CD4-positive, alpha-beta T cell treated with Interleukin-1 beta for 1 hour (primary cell): ENCODE measurements at places on chromosomes 2 and 18.
A peak's percentile ranks its signal among the peaks of the same experiment; 100 is the strongest.

DNA sequence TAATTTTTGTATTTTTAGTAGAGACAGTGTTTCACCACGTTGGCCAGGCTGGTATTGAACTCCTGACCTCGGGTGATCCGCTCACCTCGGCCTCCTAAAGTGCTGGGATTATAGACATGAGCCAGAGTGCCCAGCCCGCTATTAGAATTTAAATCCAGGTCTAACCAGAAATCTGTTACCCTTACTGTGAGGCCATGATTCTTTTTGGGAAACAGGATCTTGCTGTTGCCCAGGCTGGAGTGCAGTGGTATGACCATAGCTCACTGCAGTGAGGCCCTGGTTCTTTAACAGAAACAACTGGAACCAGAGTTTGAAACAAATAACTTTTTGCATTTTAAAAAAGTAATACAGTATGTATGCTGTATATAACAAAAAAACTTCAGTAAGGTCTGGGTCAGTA lies 75.7 kb downstream of the NOL10 start:
- DNase-seq: no peak

GRCh38 chr18:45920367-45920766 lies 46.8 kb downstream of the EPG5 start:
- no peak for DNase-seq

DNA sequence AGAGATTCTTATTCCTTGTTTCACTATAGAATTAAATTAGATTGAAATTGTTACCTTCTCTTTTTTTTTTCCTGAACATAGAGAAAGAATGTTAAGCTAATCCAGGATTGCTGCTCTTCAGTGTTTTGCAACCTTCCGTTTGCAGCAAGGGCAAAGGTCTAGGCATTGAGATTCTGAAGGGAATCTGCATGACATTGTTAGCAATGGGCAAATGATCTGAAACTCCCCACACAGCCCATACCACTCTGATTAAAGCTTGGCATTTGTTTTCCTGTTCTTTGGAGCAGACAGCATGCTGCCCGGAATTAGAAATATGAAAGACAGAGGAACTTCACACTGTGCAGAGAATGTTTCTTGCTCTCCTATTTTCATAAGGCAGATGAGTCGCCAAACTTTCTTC lies 551.8 kb downstream of the SOCS6 start:
- no peak for DNase-seq

- DNase-seq: no peak
Measured at GRCh38 chr2:148546270-148546669, 98.3 kb upstream of the EPC2 start.

DNA sequence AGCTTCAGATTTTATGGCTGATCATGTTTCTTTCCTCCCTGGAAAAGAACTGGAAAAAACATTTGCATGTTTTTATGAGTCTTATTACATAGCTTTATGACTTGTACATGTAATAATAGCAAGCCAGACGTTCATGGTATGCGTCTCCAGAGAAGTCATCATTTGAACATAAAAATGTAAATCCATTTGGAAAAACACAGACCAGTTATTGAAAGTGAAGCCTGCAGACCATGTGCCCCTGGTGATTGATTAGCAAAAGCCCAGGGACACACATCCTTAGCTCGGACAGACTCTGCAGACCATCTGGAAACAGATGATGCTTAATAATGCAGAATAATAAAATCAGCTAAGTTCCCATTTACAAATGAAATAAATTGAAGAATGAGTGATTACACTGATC lies 283.1 kb downstream of the TDRD15 start:
- no peak for DNase-seq

DNA sequence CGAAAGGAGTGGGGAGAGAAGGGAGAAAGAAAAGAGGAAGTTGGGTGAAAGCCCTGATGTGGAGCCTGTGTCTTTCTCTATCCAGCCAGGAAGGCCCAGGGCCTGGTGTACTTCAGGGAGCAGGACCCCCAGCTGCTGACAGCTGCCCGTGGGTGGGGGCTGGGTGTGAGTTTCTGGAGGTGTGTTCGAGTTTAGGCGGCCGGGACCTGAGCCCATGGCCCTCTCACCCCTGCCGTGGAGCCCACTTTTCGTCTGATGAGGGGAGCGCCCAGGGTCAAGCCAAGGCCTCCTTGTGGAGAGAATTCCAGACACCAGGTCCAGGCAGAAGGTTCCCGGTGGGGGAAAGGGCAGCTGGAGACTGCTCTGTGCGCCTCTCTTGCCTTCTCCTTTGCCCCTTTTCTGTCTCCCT lies 2.2 kb downstream of the SIX3 start:
- no peak for DNase-seq

DNA sequence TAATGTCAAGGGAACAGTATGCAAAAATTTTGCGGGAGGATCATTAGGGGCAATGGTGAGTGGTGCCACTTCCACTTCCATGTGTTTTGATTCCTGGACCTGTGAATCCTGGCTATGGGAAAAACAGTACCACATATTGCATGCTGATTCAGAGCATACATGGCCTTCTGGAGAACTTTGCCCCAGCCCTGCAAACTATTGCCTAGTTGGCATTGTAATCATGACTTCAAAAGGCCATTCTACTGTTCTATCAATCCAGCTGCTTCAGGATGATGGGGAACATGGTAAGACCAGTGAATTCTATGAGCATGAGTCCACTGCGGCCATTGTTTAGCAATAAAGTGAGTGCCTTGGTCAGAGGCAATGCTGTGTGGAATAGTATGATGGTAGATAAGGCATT lies 75.3 kb upstream of the ZC3H15 start:
- no peak for DNase-seq

GRCh38 chr2:240955306-240956170 lies 42.9 kb upstream of the SNED1 start:
- DNase-seq: no peak

GRCh38 chr2:238720232-238720672 lies 127.6 kb upstream of the TWIST2 start:
- DNase-seq: peak; percentile 12

GRCh38 chr2:75246441-75247167 lies 47.3 kb upstream of the TACR1 start:
- DNase-seq: no peak

DNA sequence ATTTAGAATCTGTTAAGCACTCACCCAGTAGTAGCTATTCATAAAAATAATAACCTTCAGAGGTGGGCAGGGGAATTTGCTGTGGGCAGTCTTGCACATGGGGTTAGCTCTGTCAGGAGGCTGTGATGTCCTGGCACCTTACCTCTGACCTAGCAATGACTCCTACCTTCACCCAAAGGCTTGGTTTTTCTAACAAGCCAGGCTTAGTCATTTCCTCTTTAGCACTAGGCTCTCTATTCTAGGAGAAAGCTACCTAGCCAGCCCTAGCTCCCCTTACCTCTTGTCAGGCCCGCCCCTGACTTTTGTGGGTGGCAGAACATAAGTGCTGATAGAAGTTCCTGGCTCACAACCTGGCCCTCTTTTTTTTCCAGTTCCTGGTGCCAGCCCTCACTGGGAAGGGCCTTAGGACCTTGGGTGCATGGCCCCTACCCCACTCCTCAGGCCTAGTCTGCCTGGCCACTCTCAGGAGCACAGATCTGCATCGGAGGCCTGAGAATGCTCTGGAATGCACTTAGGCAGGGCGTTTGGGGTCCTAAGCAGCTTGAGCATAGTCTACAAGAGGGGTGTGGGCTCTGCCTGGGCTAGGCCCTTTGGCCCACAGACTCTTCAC lies 17.7 kb downstream of the CPLX4 start:
- DNase-seq: no peak

DNA sequence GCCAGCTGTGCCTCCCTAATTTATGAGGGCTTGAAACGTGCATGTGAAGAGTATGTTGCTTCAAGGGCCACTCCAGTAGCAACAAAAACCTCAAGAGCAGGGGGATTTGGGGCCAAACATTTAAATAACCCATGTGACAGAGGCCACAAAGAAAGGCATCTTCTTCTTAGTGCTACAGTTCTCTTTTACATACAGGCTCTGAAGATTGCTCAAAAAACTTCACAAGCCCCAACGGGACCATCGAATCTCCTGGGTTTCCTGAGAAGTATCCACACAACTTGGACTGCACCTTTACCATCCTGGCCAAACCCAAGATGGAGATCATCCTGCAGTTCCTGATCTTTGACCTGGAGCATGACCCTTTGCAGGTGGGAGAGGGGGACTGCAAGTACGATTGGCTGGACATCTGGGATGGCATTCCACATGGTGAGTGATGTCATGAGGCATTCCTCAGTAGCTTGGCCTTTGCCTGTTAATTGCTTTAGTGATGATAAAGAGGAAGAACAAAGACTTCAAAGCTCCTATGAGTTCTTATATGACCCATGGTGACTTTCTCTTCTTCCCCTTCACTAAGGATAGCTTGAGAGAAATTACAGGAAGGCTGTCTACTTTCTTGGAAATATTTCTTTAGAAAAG lies 40.1 kb downstream of the NRP2 start:
- DNase-seq: no peak

- no peak for DNase-seq
Measured at GRCh38 chr2:211349031-211349430, 792.6 kb downstream of the CPS1 start.

DNA sequence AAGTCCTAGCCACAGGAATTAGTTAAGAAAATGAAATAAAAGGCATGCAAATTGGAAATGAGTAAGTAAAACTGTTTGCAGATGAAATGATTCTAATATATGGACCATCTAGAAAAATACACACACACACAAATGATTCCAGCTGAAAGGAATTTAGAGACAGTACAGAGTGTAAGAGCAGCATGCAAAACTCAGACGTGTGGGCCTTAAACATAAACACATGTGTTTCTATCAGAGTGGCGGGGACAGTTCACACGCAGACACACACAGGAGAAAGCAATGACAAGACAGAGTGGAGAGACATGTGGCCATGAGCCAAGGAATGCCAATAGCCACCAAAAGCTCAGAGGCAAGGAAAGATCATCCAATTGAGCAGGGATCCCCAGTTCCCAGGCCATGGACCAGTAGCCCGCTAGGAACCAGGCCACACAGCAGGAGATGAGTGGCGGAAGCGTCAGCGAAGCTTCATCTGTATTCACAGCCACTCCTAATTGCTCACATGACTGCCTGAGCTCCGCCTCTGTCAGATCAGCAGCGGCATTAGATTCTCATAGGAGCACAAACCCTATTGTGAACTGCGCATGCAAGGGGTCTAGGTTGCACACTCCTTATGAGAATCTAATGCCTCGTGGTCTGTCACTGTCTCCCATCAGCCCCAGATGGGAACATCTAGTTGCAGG lies 155.4 kb downstream of the ARL4C start:
- no peak for DNase-seq

GRCh38 chr2:101831351-101831865 lies 133.9 kb downstream of the MAP4K4 start:
- DNase-seq: peak; percentile 67

- no peak for DNase-seq
Measured at GRCh38 chr2:54166121-54166773, 50.8 kb downstream of the ACYP2 start.

DNA sequence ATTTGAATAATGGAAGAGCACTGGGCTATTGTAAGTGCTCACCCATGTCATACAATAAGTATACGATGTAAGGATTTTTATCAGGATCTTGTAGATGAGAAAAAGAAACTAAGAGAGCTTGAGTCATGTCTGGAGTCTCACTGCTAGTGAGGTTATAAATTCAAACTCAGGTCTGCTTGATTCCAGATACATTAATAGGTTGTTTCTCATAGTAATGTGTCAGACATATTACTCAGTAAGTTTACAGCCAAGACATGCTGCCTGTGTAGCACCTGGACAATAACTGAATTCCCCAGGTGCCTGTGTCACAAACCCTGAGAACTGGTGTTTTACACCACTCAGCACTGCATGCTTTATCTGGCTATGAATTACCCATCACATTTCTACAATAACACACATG lies 216.9 kb upstream of the LRP1B start:
- DNase-seq: no peak

- DNase-seq: no peak
Measured at GRCh38 chr2:36338827-36339145, 16.8 kb upstream of the CRIM1 start.

- DNase-seq: no peak
Measured at GRCh38 chr18:58103339-58103985, 59.4 kb downstream of the NEDD4L start.

DNA sequence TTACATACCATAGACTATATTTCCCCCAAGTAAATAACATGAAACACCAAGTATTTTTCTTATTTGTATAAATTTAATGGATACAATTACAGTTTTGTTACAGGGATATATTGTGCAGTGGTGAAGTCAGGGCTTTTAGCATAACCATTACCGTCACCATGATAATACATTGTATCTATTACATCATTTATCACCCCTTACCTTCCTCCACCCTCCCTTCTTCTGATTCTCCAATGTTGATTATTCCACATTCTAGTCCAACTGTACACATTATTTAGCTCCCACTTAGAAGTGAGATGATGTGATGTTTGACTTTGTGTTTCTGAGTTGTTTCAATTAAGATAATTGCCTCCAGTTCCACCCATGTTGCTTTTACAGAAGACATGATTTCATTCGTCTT lies 35.2 kb upstream of the NETO1 start:
- DNase-seq: no peak

- DNase-seq: no peak
Measured at GRCh38 chr18:13450289-13451212, 232.0 kb downstream of the LDLRAD4 start.

DNA sequence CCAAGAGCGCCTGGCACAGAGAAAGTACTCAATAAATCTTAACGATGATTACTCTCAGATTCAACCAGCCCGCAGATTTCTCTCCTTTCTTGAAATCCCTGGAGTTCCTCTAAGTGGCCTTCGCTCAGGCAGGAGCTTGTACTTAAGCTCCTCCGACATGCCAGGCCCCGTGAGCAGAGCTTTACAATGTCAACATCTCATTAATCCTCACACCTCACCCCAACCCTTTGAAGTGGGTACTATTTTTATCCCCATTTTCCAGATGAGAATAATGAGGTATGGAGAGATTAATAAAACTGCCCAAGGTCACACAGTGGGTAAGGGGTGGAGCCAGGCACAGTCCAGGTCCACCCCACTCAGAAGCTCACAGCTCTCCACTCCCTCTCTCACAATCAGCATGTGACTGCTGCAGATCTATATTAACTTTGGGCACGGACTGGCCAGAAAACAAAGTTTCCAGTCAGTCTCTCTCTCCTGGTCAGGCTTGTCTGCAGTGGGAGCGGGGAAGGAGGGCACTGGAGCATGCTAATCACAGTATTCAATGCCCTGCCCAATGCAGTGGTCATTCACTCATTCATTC lies 18.0 kb downstream of the DNMT3A start:
- DNase-seq: no peak

- peak; percentile 17 for DNase-seq
Measured at GRCh38 chr2:136015699-136016098, 30.3 kb upstream of the DARS1 start.

- DNase-seq: no peak
Measured at GRCh38 chr2:172531309-172531708, 24.6 kb upstream of the PDK1 start.
